ENCODE measurements at places on chromosomes 16 and 17.
A peak's percentile ranks its signal among the peaks of the same experiment; 100 is the strongest.

DNA sequence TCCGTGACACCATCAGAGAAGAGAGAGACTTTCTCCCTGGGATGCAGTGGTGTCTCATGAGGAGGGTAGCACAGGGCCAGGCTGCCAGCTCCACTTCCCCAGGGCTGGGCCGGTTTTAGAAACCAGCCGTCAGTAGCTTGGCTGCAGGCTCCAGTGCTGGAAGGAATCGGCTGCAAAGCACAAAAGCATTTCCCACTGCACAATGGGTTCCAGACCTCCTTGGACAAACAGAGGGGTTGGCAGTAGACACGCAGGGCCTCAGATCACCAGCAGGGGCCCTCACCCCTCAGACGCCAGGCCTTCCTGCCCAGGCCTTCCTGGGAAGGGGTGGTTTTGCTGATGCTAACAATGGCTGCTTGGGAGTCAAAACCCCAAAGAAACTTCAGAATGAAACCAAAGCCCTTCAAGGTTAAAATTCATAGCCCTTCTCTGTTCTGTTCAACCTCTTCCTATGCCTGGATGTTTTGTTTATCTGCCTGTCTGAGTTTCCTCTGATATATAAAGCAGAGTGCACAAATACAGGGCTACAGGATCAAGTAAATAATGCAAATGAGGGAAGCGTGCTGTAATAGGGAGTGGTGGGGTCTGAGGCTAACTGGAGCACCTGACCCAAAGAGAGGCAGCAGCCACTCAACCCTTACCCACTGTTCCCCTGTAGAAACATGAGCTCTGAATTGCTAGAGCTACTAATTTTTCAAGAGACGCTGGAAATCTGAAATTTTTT lies 26.2 kb downstream of the TEKT5 start:
- DNase-seq: no peak

- no peak for DNase-seq
Observed at GRCh38 chr16:56303066-56303715, 111.9 kb downstream of the GNAO1 start.

DNA sequence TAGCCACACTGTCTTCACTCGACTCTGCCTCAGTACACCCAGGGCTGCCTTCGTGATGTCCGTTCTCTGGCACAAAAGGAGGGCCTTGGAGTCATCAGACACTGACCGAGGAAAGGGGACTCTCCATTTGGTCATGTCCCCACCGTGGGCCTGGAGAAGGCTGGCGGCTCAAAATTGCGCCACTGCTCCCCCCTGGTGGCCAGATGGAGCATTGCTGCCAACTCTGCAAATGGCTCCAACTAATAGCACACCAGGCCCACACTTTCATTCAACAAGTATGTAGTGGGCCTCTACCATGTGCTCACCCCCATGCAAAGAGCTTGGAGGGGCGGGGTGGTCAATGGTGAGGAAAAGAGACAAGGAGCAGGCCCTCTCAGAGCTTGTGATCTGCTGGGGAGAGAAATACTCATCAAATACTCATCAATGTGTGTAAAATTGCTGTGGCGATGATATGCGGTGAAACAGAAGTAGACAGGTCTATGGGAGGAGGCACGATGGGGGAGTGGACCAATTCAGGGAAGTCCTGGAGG lies 5.2 kb upstream of the GRIN2C start:
- peak; percentile 46 for DNase-seq

GRCh38 chr17:15121426-15121825 lies 143.7 kb downstream of the PMP22 start:
- DNase-seq: no peak

DNA sequence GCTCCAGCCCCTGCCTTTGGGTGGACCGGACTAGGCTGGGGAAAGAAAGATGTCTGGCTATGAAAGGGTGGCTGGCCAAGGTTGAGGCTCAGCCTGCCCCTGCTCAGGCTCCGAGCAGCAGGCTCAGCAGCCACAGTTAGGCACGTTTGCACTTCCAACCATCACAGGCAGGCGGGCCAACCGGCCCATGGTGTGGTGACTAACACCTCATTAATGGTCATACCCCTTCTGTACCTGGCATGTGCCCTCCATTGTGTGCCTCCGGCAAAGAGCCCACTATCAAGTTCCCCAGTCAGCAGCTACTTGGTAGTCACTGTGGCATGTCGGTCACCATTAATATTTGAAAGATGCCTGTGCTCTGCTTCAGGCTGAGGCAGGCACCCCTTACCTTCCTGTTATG lies 6.7 kb downstream of the TBC1D24 start:
- DNase-seq: no peak

DNA sequence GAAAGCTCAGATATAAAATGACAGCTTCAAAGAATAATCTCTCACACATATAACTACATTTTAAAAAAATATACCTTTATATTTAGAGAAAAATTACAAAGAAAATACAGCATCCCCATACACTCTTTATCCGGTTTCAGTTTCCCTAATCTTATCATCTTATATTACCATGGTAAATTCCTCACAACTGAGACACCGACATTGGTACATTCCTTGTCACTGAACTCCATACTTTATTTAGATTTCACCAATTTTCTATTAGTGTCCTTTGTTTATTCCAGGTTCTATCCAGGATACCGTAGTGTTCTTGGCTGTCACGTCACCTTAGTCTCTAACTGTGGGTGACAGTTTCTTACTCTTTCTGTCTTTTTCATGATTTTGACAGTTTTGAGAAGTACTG lies 22.0 kb upstream of the ABCA10 start:
- no peak for DNase-seq

DNA sequence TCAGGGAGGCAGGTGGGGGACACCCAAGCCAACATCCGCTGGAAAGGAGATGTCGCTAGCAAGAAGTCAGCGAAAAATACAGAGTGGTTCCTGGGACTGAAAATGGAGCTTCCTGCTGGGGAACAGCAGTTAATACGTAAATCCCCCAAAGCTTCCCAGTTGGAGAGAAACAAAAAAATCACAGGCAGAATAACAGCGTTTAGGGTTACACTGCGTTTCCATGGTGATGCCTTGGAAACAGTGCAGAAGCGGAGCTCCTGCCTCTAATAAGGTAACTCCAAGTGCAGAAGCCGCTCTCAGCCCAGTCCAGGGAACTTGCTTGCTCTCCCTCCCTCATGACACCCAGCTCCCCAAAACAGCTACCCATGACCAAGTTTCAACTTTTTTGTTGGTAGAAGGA lies 73.4 kb downstream of the PLD6 start:
- no peak for DNase-seq

DNA sequence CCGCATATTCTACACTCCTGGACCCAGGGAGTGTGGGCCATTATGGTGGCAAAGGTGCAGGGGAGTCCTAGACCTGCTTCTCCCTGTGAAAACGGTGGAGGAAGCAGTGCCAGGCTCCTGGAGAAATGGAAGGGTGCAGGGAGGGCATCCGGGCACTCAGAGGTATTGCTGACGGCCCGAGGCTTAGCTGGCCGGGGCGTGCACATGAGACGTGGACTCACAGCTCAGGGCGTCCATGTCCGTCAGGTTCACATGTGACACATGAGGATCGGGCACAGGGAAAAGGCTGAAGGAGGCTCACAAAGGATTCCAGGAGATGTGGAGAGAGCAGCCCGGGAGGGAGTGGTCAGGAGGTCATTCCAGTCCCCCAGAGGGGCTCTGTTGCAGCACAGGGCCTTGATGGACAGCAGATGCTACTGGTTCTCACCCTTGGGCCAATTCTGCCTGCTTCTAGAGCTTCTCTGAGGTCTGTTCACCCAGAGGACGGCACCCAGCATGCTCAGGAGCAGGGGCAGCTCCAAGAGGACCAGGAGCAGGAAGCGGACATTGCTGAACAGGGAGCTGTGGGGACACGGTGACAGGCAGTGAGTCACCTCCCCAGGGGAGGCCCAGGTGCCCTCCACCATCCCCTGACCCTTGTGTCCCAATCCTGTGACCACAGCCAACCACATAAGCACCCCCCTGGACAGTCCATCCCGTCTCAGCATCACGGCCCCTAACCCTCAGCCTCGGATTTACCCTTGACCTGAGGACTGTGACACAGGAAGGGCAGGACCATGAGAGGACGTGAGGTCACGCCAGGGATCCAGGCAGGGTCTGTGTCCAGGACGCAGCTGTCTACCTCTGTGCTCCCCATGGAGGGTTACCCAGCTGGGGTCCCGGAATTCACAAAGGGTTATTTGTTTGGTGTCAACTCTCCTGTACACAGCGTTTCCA lies 4.5 kb downstream of the CD300C start:
- no peak for DNase-seq

- DNase-seq: no peak
Observed at GRCh38 chr16:67544329-67544841, 15.8 kb downstream of the RIPOR1 start.

DNA sequence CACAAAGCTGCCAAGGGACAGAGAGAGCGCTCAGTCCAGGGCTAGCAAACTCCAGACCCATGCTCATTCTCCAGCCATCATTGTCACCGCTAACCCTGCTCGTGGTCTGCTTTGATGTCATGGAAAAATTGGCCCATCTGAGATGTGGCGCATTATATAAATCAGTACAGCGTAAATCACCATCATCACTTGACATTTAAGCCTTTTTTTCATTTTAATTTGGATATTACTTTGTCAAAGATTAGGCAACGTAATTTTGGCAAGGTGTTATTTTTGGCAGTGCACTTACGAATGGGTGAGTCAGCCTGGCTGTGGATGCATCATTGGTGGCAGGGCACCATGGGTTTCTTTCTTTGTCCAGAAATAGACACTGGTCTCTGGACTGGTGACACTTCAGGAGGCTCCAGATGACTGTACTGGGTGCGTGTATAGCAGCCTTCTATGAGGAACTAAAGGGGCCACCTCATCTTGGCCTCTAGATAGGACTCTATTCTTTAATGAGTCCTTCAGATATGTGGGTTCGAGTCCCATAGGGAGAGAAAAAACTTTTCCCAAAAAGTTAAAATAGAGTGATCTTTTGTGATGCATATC lies 166.3 kb downstream of the MSI2 start:
- DNase-seq: no peak

DNA sequence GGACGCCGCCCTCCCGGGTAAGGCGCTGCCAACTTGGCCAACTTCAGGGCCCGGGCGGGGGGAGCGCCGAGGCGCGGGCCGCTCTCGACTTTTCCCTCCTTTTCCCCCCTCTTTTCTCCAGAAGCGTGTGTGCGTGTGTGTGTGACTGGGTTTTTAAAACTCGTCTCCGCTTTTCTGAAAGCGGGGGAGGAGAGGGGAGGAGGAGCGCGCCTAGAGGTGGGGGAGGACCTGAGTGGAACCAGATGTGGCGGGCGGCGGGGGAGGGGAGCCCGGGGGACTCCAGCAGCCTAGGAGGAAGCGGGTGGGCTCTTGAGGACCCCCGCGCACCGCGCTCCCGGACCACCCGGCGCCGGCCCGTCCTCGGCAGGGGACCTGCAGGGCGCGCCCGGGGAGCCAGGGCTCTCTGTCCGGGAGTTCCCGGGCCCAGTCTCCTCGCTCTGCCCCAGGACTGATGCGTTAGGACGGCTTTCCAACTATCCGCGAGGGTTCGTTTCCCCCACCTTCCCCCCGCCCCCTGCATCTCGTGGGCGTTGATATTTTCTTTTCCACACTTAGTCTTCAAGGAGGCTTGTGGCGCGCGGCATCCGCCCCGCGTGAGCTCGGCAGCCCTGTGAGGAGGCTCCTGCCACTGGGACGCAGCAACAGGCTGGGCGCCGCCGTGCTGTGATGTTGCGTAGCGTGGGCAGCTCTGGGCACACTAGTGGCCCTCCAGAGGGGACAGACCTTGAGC lies 599 bp downstream of the MRC2 start:
- DNase-seq: no peak

DNA sequence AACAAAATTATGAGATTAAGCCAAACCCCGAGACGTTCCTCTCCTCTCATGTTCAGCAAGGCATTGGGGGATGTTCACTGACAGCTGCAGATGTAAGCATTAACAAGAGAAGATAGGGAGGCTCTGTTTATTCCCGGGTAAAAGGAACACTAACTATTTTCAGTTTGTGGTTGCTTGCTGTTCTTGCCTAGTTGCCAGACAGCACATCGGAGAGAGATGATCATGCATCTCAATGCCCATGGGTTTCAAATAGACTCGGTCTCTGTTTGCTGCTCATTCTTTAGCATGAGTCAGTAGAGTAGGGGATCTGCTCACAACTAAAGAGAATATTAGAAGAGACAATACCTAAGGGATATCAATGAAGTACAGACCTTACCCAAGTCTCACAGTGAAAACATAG lies 78.3 kb downstream of the TMEM100 start:
- DNase-seq: no peak

- no peak for DNase-seq
Observed at GRCh38 chr16:53071748-53072301, 17.0 kb downstream of the CHD9 start.

GRCh38 chr16:86095906-86096485 lies 197.0 kb downstream of the IRF8 start:
- DNase-seq: no peak

GRCh38 chr17:9646546-9646885 lies 1.2 kb downstream of the USP43 start:
- DNase-seq: no peak

DNA sequence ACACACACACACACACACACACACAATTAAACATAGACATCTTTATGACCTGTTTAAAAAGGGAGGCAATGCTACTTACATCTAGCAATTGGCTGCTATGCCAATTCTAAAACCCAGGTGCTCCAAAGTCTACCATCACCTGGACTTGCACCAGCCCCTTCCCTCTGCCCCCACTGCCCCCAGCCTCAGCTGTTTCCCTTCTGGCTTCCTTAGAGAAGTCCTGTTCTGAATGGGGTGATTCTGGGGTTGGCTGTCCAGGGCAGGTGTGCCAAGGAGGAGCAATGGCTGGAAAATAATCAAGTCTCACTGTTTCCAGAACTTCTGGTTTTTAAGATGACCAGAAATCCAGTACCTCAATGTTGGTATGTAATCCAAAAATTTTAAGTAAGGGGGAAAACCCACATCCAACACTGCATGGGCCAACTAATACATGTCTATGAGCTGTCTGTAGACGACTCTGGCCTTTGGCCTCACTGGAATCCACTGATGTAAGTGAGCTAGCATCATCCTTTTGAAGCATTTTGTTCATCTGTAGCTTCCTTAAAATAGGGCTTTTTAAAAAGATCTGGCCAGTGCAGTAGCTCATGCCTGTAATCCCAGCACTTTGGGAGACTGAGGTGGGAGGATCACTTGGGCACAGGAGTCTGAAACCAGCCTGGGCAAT lies 2.1 kb downstream of the IFT20 start:
- no peak for DNase-seq

- no peak for DNase-seq
Observed at GRCh38 chr16:81401035-81401950, 43.3 kb upstream of the CMIP start.

DNA sequence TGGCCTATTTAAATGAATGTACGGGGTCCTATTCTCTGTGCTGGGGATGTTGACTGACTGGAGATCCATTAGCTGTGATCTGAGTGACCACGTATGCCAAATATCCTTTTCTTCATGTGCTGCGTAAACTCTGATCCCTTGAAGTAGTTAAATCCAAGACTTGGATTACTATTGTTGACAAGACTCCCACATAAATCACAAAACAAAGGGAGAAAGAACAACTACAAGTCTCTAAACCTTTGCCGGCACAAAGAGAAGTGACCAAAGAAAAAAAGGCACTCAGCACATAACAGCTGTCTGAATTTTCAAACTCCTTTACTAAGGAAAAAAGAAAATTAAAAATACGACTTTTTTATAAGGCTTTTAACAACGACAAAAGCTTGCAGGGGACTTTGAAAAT lies 559.9 kb upstream of the CDH8 start:
- DNase-seq: no peak
